ENCODE measurements at places on chromosomes 4 and X.
A peak's percentile ranks its signal among the peaks of the same experiment; 100 is the strongest.

DNA sequence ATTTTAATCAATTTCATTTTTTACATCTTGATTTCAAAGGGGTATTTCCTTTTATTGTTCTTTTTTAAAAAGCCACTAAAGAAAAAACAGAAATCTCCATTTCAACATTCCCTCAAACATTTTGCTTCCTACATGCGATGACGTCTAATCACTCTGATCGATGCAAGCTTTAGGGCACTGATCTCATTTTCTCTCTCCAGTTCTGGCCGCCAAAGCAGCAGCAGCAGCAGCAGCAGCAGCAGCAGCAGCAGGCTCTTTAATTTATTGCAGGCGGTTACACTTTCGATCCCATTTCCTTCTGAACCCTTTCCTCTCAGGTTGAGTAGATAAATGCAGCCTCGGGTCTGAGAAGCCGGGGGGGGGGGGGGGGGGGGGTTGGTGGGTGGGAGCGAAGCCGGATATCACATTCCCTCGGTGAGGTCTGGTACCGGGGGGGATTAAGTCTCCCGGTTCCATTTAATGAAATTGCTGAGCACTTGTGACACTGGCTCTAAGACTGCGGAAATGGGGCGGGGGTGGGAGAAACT is 3.4 kb upstream of the PCDH7 start:
- DNase-seq = no peak

- DNase-seq = no peak
These were observed 109.4 kb downstream of the SMIM20 start for GRCh38 chr4:26023203-26023972.

GRCh38 chr4:159206427-159206871 is 103.6 kb downstream of the RAPGEF2 start:
- DNase-seq = no peak

DNA sequence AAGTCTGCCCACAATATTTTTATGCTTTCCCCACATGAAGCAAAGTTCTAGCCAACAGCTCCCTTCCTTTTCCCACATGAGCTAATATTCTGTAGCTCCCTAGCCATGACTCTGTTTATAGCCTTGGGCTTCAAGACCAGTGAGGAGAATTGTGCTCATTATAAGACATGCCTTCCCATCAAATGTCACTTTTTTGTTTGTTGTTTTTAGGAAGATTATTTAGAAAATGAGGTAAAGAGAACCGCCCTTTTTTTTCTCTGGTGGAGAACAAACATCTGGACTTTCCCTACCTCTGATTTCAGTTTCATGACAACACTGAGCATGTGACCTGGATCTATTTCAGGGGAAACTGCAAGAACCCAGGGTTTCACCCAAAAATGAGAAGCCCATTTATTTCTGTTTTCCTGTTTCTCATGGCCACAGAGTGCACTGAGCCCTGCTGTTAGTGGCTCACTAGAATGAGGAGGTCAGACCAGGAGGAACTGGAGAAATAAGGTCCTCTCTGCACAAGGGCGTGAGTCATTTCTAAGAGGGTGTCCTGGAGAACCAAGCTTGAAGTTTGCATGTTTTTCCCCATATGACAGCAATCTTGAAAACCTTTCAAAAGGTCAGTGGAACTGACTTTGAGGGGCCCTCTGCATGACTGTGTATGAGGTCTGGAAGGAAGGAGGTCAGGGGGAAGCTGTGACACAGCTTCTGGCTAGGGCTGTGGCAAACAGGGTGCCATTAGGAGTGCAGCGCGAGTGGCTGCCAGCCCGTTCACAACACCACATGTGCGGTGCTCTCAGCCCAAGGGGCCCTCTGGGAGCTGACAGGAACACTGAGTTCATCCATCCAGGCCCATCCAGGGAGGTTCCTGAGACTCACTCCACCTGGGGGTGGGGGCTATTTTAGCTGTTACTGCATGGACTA is 55.2 kb downstream of the CHST7 start:
- DNase-seq = no peak

DNA sequence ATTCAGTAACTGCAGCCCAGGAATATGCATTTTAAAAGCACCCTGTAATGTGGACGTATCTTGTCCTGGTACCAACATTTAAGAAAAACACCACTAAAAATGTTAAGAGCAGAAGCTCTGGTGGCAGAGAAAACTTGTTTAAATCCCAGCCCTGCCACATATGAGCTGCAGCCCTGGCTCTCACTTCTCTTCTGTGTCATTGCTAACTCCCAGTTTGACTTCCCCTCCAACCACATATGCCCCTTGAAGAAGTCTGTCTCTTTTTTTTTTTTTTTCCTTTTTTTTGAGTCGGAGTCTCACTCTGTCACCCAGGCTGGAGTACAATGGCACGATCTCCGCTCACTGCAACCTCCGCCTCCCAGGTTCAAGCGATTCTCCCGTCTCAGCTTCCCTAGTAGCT is 14.8 kb downstream of the LHFPL1 start:
- DNase-seq = no peak

DNA sequence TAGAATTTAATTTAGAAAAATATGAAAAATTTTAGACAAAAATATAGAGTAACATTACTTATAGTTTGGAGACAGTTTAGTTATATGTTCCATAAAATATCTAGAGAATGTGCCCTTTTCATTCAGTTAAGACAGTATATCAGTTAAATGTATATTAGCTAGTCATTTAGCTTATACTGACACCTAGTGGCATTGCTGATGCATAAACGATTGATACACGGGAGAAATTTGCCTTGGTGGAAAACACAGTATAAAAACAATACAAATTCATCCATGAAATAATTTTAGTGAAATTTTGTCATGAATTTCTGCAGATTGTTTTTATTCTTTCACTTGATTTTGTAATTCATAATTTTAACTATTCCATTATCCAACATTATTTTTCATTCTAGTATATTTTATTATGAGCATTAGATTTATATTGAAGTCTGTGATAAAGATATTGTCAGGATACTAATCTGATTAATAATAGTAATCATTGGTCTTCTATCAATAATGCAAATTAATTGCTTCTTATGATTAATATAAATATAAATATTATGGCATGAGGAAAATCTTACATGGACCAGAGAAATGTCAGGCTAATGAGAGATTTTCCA is 219.0 kb downstream of the TLL1 start:
- no peak for DNase-seq

DNA sequence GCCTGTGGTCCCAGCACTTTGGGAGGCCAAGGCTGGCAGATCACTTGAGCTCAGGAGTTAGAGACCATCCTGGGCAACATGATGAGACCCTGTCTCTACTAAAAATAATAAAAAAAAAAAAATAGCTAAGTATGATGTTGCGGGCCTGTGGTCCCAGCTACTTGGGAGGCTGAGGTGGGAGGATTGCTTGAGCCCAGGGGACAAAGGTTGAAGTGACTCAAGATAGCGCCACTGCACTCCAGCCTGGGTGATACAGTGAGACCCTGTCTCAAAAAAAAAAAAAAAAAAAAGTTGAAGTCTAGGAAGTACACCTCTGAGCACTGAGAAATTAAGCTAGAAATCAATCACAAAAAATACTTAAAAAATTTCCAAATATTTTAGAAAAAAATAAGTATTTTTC is 86.5 kb downstream of the FRAS1 start:
- DNase-seq = no peak

DNA sequence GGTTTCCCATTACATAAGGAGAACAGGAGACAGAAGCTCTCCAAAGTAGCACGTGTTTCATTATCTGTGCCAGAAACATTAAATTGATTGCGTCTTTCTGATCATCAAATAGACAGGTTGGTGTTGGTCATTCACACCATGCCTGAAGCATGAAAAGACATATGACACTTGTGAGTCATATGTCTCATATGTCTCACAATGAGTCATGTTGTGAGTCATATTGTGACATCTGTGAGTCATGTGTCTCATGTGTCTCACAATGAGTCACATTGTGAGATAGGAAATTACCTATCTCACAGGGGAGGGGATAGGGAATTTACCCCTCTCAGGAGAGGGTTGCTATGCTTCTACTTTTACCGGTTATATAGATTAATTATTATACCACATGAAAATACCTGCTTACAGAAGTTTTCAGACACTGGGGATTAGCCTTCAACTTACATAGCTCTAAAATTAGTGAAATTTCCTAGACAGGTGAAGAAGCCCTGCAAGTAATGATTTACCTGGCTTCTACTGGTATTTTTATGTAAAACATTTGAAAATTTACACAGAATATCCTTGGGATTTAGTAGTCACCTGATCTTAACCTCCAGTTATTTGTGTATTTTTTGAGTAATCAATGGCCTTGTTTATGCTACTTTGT is 80.8 kb downstream of the NPFFR2 start:
- peak; percentile 96 for DNase-seq

GRCh38 chrX:45009371-45010000 is 136.5 kb downstream of the KDM6A start:
- DNase-seq = no peak

DNA sequence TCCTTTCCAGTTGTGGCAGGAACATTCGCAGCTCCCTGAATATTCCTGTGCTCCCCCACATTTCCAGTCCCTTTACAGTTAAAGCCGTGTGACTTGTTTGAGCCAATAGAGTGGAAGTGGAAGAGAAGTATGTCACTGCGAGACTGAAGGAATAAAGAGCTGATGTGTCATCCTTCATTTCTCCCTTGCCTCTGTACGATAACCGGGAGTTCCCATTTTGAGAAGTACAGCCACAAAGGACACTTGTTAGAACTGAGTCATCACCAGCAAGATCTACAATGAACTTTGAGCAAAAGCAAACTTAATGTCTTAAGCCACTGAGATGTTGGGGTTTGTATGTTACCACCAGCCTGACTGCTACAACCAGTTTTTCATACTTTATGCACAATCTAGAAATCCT is 92.3 kb downstream of the SPRY1 start:
- peak; percentile 74 for DNase-seq

GRCh38 chr4:85496126-85496849 is 21.3 kb downstream of the ARHGAP24 start:
- DNase-seq = no peak
